ENCODE measurements at places on chromosomes 2 and 18.

- DNase-seq = no peak
These were observed 3.8 kb downstream of the KCNJ13 start for GRCh38 chr2:232772531-232772930.

- DNase-seq = no peak
These were observed 39.6 kb downstream of the PTPN2 start for GRCh38 chr18:12844391-12844790.

- no peak for DNase-seq
These were observed 621.7 kb upstream of the ACVR2A start for GRCh38 chr2:147223119-147223518.

DNA sequence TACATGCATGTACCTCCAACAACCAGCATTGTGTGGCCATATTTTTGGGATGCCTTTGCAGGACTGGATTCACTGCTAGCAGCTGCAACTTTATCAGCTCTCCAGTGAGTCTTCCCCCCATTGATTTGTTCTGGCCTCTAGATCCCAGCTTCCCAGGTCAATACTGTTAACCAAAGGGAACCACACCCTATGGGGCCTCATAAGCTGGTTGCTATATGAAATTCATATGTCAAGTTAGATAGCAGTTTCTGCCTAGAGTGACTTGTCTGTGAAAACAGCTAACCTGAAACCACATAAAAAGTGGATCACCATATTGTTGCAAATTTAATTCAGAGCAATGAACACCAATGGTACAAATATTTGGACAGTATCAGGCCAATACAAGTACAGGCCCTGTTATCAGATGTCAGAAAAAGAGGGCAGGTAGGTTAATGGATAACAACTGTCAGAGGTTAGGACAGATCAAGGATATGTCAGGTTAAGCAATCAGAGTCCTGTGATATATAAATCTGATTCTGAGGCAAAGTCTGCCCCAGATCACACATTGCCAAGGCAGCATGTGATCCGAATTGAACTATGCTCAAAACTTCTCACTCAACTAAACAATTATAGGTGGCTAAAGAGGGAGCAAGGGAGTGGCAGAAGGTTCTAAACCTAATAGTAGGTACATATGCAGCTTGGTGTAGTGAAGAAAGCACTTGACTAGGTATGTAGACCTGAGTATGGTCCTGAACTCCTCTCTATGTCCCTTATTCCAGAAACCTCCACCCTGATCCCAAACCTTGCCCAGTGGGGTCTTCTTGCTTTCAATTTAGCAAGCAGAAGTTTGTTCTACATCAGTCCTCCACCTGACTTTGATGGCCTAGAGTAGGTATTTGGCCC lies 310.2 kb upstream of the STON1 start:
- no peak for DNase-seq

GRCh38 chr2:174048243-174048642 lies 83.1 kb upstream of the SP3 start:
- no peak for DNase-seq
